ENCODE measurements at places on chromosomes 6 and 20.

DNA sequence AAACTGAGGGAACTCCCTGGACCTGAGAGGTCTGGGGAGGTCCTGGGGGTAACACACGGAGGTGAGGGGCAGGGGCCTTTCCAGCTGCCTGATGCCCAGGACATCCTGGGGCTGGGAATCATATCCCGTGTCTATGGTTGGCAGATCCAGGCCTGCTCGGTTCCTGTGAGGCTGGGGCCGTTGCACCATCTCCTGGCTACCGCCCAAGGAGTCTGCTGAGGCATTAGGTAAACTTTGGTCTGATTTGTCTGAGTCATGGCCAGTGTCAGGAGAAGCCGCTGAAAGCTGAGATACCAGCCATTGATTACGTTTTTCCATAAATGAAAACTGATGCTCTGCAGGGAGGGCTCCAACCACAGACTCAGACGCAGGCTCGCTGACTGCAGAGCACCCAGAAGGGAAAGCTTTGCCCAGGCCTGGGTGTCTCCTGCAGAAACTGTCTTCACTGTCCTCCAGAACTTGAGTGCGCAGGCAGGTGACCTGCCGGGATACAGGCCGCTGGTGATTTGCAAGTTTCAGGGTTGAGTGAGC, 14.2 kb downstream of the TRAF3IP2 start:
- no peak for DNase-seq

GRCh38 chr20:48187851-48188250, 402.6 kb upstream of the SULF2 start:
- DNase-seq: no peak

- DNase-seq: no peak
These were observed 4.9 kb downstream of the SRMS start for GRCh38 chr20:63542696-63543095.

- no peak for DNase-seq
These were observed 535 bp downstream of the VSTM2L start for GRCh38 chr20:37903317-37904007.

- no peak for DNase-seq
These were observed 111.6 kb downstream of the TINAG start for GRCh38 chr6:54419885-54420284.

- peak; percentile 34 for DNase-seq
These were observed 90.0 kb downstream of the ATP9A start for GRCh38 chr20:51678026-51678697.

GRCh38 chr6:72977114-72977513, 248.2 kb downstream of the KHDC1L start:
- no peak for DNase-seq

Data from neural crest cell (in vitro differentiated cells).